ENCODE measurements at places on chromosomes 2 and 18. TPM values are rescaled to one million over a fixed set of nuclear protein-coding genes. Genes with fewer than 3 reads are reported as not detected.

GRCh38 chr2:123901256-123901655 is 123.8 kb upstream of the CNTNAP5 start:
- DNase-seq, result no peak

- no peak for DNase-seq
Measured at GRCh38 chr18:75654386-75654785, 226.9 kb upstream of the SMIM21 start.

GRCh38 chr2:74074487-74074886 is 73.2 kb downstream of the BOLA3 start:
- no peak for DNase-seq

- DNase-seq, result no peak
Measured at GRCh38 chr2:203708846-203709396, 2.5 kb downstream of the CD28 start.

DNA sequence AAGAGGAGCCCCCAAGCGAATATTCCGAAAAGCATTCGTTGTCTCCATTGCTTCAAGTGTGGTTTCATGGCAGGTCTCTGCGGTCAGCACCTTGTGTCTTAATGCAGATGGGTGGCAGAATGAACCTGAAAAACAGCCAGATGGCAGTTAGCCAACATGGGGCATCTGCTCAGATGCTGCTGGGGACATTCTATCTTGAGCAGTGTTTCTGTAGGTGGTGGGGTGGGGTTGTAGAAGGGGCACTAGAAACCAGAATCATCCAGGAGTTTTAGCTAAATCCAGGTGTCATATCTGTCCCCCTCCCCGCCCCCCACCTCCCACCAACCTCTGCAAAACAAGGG is 42.1 kb downstream of the ST6GAL2 start:
- no peak for DNase-seq

DNA sequence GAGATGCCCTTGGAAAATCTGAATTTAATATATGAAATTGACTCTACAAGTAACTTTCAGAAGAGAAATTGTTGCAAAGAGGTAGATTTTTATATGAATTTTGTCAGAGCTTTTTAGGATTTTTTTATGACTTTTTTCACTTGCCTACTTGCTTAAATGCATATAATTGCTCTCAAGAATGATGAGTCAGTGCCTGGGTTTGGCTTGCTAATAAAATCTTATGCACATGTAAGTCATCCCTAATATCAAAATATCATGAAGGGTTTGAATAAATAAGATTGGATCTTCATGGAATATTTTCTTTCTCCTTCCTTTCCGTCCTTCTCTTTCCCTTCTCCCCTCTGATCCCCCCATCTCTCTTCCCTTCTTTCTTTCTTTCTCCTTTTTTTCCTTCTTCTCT is 354.1 kb downstream of the TXNL1 start:
- DNase-seq, result peak; percentile 26

- DNase-seq, result peak; percentile 13
Measured at GRCh38 chr18:67310826-67311225, 205.7 kb downstream of the DSEL start.

GRCh38 chr2:112658839-112659667 is 13.3 kb downstream of the SLC20A1 start:
- DNase-seq, result no peak

GRCh38 chr2:207090389-207090788 is 75.4 kb downstream of the KLF7 start:
- DNase-seq, result no peak

- DNase-seq, result no peak
Measured at GRCh38 chr18:11888726-11889125, 19.4 kb downstream of the MPPE1 start.

GRCh38 chr2:212381428-212382102 is 157.0 kb downstream of the ERBB4 start:
- no peak for DNase-seq

DNA sequence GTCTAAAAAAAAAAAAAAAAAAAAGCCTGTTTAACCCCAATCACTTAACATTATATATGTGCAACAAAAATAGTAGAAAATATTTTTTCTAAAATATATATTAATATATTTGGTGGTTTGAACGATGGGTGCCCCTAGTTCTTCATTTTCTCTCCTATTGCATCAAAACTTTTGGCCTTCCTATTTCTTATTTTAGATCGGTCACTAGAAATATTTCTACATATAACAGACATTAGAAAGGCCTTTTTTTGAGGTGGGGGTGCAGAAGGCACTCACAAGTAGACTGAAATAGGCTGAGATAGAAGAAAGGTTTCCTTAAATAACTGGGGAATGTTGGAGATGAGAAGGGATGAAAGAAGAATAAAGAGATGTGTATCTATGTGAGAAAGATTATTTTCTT is 49.3 kb upstream of the AP1S3 start:
- no peak for DNase-seq

DNA sequence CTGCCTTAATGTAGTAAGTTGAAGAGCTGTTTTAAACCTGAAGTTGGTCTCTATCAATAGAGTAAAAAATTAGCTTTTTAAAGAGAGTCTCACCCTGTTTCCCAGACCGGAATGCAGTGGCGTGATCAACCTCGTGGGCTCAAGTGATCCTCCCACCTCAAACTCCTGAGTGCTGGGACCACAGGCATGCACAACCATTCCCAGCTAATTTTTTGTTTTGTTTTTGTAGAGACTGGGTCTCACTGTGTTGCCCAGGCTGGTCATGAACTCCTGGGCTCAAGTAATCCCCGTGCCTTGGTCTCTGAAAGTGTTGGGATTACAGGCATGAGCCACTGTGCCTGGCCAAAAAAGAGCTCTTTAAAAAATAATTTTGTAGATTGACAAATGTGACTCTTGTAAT is 40.3 kb downstream of the CRIM1 start:
- DNase-seq, result peak; percentile 54

Gene VSNL1
- total RNA-seq, result 0.61 TPM

Gene HAAO
- total RNA-seq, result 1.3 TPM

Gene LAPTM4A
- total RNA-seq, result 300 TPM

Gene GREB1
- total RNA-seq, result 14.5 TPM

Gene PIEZO2
- total RNA-seq, result 5.3 TPM
